Aorta (tissue), 5 donors: ENCODE measurements at places on chromosomes 7 and 10. TPM values are rescaled to one million over a fixed set of nuclear protein-coding genes. Genes with fewer than 3 reads are reported as not detected.

DNA sequence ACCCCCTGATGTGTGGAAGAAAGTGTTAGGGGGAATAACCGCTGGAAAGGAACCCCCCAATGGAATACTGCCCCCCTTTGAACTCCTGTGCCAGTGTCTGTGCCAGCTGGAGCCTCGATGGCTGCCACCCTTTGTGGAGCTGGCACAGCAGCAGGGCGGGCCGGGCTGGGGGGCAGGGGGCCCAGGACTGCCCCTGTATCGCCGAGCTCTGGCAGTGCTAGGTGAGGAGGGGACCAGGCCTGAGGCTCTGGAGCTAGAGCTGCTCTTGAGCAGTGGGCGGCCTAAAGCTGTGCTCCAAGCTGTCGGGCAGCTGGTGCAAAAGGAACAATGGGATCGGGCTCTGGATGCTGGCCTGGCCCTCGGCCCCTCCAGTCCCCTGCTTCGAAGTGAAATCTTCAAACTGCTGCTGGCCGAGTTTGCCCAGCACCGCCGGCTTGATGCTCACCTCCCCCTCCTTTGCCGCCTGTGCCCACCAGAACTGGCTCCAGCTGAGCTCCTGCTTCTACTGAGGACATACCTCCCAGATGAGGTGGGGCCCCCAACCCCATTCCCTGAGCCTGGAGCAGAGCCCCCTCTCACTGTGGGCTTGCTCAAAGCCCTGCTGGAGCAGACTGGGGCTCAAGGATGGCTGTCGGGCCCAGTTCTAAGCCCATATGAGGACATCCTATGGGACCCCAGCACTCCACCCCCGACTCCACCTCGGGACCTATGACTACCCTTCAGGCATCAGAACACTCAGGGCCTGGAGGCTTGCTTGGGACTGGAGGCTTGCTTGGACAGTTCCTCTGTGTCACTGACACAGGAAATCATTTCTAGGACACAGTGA lies 2.2 kb downstream of the HPS6 start:
- DNase-seq = peak; percentile 73

- no peak for DNase-seq
These were observed 3.7 kb downstream of the DDX56 start for GRCh38 chr7:44569959-44570358.

DNA sequence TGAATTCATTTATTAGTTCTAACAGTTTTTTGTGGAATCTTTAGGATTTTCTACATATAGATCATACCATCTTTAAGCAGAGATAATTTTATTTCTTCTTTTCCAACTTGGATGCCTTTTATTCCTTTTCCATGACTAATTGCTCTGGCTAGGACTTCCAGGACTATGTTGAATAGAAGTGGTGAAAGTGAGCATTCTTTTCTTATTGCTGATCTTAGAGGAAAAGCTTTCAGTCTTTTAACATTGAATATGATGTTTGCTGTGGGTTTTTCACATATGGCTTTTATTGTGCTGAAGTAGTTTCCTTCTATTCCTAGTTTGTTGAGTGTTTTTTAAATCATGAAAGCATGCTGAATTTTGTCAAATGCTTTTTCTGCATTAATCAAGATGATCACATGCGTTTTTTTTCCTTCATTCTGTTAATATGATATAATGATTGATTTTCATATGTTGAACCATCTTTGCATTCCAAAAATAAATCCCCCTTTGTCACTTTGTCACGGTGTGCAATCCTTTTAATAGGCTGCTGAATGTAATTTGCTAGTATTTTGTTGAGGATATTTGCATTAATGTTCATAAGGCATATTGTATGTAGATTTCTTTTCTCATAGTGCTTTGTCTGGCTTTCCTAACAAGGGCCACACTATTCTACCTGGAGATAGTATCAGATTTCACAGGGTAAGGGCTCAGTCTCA lies 92.9 kb downstream of the ZNF467 start:
- no peak for DNase-seq

GRCh38 chr7:28364082-28364481 lies 48.2 kb upstream of the CREB5 start:
- no peak for DNase-seq

DNA sequence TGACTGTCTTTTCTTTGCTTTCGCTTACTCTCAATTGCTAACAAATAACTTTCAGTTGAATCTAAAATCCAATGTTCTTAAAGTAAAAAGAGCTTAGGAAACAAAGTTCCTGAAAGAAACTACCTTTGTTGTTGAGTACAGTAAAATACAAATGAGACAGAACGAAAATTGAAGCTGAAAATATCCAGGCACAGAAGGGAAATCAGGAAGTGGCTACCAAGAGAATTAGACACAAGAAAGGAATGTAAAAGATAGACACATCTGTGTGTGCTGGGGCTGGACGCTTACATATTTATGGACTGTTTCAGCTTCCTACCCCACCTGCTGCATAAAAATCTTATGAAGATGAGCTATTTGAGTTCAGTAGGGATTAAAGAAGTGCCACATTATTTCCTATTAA lies 161.7 kb upstream of the PLXDC2 start:
- DNase-seq = no peak

DNA sequence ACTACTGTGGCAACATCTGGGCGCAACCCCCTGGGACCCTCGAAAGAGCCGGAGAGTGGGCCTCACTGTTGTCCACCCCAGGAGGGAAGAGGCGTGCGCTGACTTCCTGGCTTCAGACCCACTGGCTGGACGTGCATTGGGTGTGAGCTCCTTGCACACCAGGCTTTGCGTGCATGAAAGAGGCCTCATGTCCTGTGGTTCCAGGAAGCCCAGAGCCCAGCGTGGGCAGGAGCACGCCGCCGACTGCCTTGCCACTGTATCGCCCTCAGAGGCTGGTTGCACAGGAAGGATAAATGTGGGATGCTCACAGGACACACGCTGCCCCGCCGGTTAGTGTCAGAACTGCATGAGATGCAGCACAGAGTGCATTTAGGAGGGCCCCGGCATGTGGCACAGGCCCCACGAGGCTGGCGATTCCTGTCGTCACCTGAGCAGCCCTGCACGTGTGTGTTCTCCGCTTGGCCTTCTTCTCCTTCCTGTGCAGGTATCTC lies 8.5 kb upstream of the JAKMIP3 start:
- peak; percentile 62 for DNase-seq

Gene CLEC5A
- 7.7 TPM for total RNA-seq

Gene GHRHR
- 1.4 TPM for total RNA-seq

Gene MEOX2
- total RNA-seq = 35.9 TPM

Gene BLNK
- total RNA-seq = 4.1 TPM

Gene SEPTIN7
- total RNA-seq = 270 TPM
